ENCODE measurements at places on chromosomes 12 and 14. TPM values are rescaled to one million over a fixed set of nuclear protein-coding genes. Genes with fewer than 3 reads are reported as not detected.

The STXBP6 gene
- total RNA-seq, result not detected

The RHOJ gene
- not detected for total RNA-seq

The CLEC1B gene
- not detected for total RNA-seq

The EEA1 gene
- 16.7 TPM for total RNA-seq

The PRPH gene
- total RNA-seq, result not detected

Measured in activated naive CD4-positive, alpha-beta T cell treated with anti-CD3 and anti-CD28 coated beads, Interleukin-2, amount 10 ng/mL, durations not matched to agents 5 hours and 36 hours (primary cell).